ENCODE measurements at places on chromosomes 16 and 17.

DNA sequence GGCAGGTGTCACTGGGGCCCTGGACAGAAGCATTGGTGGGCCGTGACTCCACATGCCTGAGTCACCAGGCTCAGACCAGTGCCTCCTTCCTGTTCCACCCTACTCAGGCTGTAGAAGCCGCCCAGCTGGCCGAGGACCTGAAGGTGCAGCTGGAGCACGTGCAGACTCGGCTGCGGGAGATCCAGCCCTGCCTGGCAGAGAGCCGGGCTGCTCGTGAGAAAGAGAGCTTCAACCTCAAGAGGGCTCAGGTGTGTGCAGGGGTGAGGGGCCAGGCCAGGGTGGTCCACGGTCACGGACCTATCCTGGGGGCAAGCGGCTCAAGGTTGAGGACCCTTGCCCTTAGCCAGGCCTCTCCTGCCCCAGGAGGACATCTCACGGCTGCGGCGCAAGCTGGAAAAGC is 9.6 kb downstream of the RNF40 start:
- no peak for DNase-seq

GRCh38 chr17:28501421-28502284 is 4.5 kb upstream of the FOXN1 start:
- DNase-seq: no peak

- DNase-seq: no peak
These were observed 800 bp downstream of the PLEKHH3 start for GRCh38 chr17:42675965-42676423.

DNA sequence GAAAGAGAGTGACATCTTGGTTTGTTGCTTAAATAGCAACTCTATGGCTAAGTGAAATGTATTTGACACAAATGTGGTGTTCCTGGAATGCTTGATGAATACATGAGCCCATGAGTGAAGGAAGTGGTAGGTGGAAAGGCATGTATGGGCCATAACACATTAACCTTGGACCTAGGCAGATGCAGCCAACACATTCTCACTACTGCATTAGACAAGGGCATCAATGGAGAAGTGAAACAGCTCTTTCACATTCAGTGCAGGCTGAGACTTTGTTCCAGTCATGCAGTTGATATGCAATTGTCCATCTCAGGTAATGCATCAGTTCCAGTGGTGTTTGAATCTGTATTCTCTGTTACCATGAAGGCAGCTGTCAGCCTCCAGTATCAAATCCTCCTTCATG is 133.6 kb downstream of the HS3ST3B1 start:
- no peak for DNase-seq

DNA sequence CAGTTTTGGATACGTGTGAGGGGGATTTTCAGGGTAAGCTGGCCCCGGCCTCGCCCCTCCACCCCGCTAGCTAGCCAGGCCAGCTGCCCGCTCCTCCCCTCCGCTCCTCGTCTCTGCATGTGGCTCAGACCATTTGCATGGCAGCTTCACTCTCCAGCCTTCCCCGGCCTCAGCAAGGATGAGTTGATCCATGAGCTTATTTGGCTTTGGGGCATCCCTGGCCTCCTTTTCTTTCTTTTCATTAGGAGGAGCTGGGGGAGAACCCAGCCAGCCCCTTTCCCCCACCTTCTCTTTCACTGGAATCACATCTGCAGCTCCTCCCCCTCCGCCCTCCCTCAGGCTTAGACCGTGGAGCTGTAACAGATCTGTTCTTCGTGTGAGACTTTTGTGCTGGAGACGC is 30.7 kb downstream of the ELAC2 start:
- no peak for DNase-seq

- DNase-seq: no peak
These were observed 33.2 kb upstream of the MEAK7 start for GRCh38 chr16:84537491-84538151.

DNA sequence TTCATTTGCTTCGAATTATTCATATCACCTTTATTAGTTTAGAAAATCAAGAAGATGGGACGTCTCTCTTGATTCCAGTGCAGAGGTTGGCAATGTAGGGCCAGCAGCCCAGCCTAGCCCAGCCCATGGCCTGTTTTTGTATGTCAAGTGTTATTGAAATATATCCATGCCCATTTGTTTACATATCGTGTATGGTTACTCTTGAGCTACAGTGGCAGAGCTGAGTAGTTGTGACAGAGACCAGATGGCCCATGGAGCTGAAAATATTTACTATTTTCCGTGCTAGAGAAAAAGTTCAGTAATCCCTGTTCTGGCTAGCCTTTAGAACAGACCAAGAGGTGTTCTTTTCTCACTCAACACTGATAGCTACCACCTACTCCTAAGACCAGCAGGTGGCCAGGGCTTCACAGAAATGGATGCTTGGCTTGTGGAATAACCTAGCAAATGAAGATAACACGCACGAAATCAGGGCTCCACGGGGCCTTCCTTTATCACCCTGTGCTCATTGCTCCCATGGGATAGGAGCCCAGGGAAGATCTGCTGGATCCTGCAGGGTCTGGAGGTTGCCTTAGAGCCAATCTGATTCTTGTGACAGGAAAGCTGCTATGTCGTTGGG is 123.2 kb upstream of the ANKFN1 start:
- no peak for DNase-seq

- no peak for DNase-seq
These were observed 219.5 kb downstream of the NTN1 start for GRCh38 chr17:9240659-9241370.

- no peak for DNase-seq
These were observed 14.2 kb downstream of the PLD6 start for GRCh38 chr17:17191961-17192381.

- no peak for DNase-seq
These were observed 2.8 kb downstream of the CEMP1 start for GRCh38 chr16:2528161-2529060.

- peak; percentile 7 for DNase-seq
These were observed 694 bp downstream of the NF1 start for GRCh38 chr17:31095236-31096105.
